ENCODE measurements at places on chromosomes 16 and 17.
A peak's percentile ranks its signal among the peaks of the same experiment; 100 is the strongest.

DNA sequence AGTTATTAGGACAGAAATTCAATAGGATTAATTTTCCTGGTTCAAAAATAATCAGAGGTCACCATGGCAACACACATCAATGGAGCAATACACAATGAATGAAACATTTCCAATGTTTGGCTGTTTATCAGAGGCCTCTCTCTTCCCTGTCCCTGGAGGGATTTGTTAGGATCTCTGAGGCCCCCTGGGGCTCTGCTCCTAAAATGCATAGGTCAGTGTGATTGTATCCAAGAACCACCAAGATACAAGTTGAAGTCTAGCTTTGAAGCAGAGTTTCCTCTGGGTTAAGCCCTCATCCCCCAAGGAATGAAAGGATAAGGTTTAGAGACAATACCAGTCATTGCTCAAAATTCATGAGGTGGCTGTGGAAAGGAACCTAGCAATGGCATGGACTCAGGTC is 561.2 kb upstream of the C16orf82 start:
- no peak for DNase-seq

GRCh38 chr16:78906135-78906534 is 694.4 kb downstream of the MAF start:
- no peak for DNase-seq

- DNase-seq: no peak
Measured at GRCh38 chr17:2172077-2172851, 117.4 kb downstream of the HIC1 start.

DNA sequence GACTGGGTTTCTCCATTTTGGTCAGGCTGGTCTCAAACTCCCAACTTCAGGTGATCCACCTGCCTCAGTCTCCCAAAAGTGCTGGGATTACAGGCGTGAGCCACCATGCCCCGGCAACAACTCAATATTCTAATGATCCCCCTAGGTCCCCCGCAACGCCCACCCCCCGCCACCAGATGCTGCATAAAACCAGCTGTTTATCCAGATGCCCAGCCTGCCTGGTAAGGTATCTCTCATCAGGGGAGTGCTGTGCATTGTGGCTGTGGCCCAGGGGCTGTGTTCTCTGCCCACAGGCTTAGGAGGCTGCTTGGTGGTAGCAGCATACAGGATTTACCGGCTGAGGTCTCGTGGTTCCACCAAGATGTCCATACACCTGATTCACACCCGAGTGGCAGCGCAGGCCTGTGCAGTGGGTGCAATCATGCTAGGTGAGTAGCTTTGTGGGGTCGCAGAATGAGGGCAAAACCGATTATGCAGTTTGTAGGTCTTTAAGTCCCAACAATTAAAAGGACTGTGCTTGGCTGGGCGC is 1.3 kb downstream of the HIGD1B start:
- no peak for DNase-seq

DNA sequence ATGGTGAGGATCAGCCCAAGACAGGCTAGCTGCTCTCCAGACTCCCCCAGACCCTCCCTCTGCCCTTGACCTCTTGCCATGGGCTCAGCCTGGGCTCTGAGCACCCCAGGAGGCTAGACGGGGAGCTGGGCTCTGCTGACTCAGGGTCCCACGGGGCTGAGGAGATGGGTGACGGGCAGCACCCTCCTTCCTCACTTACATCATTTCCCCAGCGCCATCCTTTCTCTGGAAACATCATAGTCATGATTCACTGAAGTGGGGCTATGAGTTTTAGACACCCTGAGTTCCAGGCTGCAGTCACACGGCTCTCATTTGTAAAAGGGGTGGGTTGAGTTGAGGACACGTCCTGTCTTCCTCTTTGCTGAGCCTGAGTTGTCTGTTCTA is 3.0 kb upstream of the ITGAX start:
- DNase-seq: no peak

DNA sequence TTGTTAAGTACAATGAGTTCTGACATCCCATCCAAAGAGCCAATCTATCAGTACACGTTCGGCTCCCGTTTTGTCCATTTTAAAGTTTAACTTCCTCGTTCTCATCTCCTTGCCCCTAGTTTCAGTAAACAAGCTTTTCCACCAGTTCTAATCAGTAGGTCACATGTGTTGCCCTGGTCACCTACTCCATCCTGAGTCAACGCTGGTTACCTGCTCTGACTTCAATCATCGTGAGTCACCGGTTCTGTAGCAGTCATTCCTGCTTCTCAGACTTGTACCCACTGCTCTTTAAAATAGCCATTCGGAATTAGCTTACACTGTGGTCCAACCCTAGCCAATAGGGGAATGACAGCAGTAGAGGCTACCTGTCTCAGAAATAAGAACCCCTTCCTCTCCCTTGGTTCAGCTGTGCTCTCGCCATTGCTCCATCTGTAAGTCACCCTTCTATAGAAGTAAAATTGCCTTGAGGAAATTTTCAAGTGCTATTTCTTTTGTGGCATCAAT is 191.0 kb downstream of the CPPED1 start:
- DNase-seq: no peak

DNA sequence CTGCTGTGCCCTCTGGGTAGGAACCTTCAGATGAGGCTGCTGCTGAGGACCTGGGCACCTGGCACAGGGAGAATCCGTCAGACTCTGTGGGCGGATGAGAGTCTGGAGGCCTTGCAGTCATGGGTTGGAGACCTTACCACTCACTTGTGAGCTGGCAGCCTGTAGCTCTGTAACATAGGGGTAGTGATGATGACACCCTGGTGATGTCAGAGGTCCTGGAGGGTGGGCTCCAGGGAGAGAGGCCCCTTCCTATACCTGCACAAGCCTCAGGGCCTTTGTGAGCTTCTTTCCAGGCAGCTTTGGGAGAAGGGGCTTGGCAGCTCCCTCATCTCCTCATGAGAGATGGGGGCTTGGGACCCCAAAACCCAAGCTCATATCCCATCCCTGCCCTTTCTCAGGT is 1.6 kb downstream of the MIEF2 start:
- no peak for DNase-seq

DNA sequence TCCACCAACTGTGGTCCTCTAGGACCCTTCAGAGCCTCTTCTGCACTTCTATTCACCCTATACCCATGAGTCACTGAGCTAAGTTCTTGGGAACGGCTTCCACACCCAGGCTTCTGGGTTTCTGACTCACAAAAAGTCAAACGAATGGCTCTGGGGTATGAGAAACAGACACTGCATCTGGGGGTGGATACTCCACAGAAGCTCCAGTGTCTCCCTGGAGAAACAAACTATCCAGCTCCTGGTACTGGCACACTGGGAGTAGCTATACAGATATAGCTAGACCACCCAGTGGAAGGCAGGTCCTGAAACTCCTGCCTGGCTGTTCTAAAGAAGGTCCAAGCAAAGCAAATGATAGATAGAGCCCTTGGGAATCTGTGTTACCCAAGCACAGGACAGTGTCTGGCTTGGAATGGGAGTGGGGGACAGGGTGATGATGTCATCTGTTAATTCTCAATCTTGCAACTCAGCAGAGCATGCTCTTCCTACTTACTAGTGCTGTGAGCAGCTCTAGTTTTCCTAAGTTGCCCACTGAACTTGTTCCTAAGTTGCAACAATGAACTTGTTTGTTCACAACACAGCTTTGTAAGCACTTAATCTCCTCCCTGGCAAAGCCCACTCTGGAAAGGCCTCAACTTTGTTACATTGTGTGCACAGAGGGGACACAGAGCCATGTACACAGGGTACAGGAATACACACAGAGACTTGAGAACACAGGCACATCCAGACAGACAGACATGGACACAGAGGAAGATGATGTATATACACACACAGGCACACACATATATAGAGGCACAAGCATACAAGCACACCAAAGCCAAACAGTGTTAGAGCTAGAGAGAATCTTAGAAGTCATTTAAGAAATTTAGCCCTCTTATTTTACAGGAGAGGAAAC is 6.7 kb downstream of the MMP28 start:
- no peak for DNase-seq

DNA sequence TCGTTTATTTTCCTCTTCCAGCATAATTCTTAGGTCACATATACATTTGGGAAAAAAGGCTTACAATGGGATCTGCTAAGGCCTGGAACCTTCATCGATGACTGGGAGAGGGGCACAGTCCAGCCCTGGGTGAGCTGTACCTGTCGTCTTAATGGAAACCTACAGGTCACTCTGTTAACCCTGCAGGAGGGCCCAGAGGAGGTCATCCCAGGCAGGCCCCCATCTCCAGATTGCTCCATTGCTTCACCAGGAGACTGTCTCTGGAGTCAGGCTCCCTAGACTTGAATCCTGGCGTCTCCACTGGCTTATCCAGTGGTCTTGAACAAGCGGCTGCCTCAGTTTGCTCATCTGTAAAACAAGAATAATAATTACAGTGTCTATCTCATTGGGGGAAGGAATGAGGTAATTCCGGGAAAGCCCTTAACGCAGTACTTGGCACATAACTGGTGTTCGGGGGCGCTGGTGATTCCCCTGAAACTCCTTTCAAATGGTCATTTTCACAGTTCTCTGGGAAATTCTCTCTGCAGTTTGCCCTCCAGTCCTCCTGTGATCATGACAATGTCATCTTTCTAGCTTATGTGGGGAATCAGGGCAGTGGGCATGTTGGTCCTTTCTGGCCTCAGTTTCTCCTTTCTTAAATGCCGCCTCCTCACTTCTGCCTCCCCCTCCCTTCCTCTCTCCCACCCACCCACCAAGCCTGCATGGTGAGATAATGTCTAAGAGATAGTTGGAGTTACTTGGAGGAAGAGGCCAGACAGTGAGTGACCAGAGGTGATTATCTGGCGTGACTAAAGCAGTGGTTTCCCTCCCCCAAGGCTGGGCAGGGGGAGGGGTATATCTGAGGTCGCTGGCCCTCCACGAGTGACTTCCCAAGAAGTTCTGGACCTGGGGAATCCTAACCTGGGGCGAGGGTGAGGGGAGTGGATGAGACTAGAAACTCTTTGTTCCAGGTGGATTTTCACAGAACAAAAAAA is 31.3 kb upstream of the TAC4 start:
- no peak for DNase-seq

DNA sequence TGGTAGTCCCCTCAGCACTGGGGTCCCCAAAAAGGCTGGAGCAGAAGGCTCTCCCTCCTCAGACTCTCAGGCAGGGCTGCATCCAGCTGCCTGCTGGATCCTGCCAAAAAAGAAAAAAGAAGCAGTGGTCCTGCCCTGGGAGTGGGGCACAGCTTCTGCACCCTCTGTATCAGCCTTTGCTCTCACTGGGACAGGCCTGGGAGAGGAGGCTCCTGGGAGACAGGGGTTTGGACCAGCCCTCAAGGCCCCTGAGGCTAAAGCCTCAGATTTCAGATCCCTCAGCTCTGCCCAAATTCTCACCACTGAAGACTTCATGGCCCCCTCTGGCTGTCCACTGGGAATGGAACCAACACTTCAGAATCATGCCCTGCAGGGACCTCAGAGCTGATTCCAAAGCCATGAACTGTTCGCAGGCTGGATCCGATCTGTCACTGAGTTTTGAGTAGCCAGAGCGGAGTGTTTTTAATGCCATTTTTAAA is 96.9 kb downstream of the C16orf78 start:
- no peak for DNase-seq

- no peak for DNase-seq
Measured at GRCh38 chr17:40535924-40536294, 29.4 kb downstream of the CCR7 start.

GRCh38 chr16:48173889-48174288 is 18.1 kb upstream of the ABCC12 start:
- DNase-seq: no peak

DNA sequence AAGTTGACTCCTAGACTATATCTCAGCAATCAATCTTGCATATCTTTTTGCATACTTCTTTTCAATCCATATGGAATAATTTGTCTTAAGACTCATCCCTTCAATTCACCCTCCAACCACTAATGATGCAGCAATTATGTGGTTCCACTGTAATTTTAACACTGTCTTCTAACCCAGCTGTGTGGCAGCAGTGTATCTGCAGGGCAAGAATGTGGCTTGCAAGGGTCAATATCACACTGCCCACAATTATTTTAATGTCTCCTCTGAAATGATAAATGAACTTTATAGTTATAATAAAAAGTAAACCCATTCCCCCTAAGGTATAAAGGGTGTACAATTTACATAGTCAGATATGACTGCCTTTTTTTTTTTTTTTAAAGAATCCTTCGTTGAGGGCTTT is 48.6 kb downstream of the FTO start:
- DNase-seq: no peak

- no peak for DNase-seq
Measured at GRCh38 chr17:50255766-50256635, 18.3 kb upstream of the TMEM92 start.

DNA sequence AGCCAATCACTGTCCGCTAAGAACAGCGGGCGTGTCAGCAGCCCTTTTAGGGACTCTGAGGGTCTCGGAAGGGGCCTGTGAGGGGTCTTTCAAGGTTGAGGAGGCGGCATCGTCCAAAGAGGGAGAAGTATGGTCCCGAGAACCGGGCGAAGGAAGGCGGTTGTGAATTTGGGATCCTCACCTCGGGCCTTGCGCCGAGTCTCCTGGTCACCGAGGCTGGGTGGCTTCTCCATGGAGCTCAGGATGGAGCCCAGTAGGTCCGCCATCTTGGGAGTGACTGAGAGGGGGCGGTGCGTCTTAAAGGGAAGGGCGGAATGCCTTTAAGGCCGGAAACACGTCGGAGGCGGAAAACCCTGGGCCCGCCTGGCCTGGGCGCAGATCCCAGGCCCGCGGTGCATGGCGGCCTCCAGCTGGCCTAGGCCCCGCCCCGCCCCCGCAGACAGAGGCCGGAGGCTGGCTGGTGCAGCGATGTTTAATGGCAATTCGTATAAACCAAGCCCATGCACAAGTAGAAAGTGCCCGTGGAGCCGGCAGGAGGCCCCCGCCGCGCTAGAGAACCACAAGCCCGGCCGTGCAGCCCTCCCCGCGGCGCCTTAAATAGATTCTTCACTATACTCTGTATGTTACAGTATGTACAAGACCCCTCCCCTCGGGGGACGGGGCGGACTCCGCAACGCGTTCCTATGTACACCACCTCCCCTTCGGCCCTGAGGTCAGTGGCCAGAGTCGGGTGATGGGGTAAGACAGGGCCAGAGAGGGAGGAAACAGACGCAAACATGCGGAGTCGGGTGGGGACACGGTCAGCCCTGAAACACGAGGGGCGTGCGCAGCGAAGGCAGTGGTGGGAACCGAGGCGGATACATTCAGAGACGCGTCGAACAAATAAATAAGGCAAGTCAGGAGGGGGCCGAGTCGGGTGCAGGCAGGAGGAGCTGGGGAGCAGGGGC is at the start of gene SPAG7:
TSS of gene SPAG7 (minus strand) at position 279 of the 947 bp plus-strand sequence. CDS start at position 266, 13 bp downstream.
- peak; percentile 99 for DNase-seq

DNA sequence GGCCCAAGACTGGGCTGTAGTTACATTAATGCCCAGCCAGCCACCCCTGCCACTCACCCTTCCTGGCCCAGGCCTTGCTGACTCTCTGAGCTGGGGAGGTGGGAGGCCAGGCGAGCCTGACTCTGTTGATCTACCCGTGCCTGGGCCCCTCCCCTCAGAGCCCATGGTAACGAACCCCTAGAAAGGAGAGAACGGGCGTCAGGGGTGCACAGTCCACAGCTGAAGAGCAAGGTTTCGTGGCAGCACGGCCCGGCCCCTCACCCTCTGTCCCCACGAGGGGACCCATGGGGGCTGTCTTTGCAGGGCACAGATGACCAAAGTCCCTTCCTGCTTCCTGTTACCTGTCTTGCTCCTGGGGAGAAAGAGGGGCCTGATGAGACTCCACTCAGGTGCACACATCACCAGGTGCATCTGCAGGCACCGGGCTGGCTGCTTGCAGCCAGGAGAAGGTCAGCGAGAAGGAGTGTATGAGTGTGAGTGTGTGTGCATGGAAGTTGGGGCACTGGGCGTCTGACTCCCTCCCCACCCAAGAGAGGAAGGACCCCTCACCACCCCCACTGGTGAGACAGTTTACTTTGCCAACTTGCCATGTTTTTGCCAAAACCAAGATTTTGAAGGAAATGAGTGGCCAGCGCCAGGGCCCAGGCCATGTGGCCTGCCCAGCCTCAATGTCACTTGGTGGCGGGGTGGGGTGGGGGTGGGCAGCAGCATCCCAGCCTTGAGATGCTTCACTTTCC is 359.1 kb downstream of the SEC14L1 start:
- DNase-seq: no peak

- no peak for DNase-seq
Measured at GRCh38 chr17:65729207-65729606, 167.8 kb upstream of the AXIN2 start.

Data from memory B cell (primary cell).